Stimulated activated CD4-positive, alpha-beta T cell treated with anti-CD3 and anti-CD28 coated beads, Interleukin-1b, Interleukin-23, amount 100 ng/mL, for 24 hours (primary cell): ENCODE measurements at places on chromosomes 6 and 20.

DNA sequence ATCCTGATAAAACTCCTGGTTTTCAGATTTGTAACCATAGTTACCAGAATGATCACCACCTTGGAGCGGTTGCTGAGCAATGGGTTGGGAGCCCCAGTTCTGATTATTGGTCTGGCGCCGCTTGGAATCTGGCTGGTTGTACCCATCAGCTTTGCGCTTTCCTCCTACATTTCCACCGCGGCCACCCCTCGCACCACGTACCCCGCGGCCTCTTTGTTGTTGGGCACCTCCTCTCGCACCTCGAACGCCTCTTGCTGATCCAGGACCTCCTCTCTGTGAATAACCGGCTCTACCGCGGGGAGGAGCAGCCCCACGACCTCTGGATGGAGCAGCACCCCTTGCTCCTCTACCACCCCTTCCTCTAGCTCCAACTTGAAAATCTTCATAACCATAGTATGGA is 21.1 kb upstream of the SNX14 start:
- DNase-seq: no peak

DNA sequence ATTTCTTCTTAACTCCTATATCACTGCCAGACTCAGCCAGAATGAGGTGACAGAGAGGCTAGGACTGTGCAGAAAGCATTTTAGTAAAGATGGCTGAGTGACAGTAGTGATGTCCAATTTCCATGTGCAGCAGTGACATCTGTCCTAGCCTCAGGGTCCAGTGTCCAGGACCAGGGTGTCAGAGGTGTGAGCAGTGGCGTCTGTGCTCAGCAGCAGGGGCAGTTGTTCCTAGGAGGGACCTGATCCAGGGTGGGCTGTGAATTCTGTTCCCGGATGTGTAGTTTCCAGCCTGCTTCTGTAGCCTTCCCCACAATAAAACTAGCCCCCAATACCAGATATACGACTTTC is 6.0 kb downstream of the HLA-B start:
- no peak for DNase-seq

GRCh38 chr20:9838378-9839295 is at the start of gene PAK5:
Gene PAK5 (minus strand): TSS chr20:9839076. CDS start chr20:9644328, 194,748 bp downstream.
- no peak for DNase-seq

DNA sequence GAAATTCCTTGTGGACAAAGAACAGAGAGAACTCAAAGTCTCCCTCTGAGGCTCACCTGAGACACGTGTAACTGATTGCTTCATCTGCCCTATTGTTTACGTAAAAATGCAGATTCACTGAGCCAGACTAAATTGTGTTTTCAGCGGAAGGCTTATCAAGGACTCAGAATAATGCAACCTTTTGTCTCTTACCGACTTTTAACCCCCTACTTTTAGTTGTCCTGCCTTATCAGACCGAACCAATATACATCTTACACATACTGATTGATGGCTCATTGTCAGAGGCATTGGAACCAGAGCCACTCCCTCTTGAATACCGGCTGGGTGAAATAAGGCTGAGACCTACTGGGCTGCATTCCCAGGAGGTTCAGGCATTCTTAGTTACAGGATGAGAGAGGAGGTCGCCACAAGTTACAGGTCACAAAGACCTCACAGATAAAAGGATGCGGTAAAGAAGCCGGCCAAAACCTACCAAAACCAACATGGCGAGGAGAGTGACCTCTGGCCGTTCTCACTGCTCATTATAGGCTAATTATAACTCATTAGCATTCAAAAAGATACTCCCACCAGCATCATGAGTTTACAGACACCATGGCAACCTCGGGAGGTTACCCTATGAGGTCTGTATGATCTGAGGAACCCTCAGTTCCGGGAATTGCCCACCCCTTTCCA is 95.5 kb upstream of the ZNF184 start:
- no peak for DNase-seq

GRCh38 chr6:106747139-106747538 is 117.8 kb downstream of the QRSL1 start:
- DNase-seq: no peak

DNA sequence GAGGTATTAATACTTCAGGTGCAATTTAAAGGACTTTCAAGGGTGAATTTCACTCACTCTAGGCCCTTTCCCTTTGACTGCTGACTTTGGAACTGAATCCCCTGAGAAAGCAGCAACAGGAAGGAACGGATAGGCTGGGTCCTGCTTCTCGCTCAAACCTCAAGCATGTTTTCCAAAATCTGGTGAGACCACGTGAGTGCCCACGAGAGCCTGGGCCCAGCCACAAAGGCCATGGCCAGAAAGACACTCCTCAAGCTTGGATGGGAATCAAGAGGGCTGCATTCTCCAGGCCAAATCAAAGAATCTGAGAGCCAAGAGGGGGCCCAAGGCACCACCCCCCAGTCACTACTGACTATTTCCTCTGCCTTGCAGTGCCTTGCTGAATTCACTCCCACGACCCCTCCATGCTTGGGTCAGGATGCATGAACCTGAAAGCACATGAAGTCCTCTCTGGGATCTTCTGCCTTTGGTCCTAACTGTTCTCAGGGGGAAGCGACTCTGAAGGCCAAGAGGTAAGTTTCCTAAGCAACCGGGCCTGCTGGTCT is 146.1 kb downstream of the NFATC2 start:
- no peak for DNase-seq

DNA sequence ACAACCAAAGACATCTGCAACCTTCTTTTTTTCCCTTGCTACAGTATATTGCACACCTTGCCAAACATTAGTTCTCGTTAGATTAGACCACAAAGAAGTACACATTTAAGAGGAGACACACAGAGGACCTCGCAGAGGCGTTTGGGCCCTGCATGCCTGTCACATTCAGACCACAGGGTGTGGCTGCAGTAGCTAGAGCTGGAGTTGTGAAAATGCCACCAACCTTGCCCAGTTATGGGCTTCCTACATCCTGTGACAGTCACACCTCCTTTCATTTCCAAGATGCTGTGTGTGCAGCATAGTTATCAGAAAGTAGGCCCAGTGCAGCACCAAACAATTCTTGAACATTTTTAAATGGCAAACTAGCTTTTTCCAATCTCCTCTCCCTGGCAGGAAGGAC is 2.4 kb downstream of the SYNE1 start:
- DNase-seq: no peak

DNA sequence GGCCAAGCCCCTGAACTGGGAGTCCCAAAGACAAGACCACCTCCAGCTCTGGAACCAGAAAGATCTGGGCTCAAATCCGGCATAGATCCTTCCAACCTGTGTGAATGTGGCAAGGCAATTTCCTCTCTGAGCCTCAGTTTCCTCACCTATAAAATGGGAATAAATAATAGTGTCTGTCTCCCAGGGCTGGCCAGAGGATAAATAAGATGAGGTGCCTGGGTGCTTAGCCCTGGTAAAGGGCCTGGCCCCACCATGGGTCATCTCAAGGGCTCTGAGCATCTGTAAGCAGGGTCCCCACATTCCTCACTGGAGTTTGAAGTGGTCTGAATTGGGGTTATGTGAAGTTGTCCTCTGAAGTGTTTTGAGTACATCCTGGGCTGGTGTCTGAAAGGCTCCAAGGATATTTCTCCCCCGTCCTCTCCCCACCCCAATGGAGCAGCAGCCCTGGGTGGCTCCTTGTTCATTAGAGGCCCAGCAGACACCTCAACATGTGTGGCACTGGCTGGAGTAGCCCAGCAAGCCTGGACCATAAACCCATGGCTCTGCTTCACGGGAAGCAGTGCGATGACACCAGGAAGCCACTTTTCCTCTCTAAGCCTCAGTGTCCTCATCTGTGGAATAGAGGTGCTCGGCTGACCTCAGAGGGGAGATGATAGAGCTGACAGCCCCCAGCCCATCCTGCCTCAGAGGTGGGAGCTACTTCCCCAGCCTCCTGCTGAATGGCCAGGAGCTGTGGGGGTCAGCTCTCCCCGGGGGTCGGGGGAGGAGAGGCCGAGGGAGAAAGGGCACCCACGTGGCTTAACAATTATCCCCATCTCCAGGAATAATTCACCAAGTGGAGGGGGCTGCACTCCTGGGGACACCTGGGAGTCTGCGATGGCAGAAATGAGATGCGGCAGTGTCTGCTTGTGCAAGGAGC is 48.0 kb downstream of the HNF4A start:
- no peak for DNase-seq

GRCh38 chr6:149060985-149061760 is 256.3 kb upstream of the TAB2 start:
- no peak for DNase-seq

DNA sequence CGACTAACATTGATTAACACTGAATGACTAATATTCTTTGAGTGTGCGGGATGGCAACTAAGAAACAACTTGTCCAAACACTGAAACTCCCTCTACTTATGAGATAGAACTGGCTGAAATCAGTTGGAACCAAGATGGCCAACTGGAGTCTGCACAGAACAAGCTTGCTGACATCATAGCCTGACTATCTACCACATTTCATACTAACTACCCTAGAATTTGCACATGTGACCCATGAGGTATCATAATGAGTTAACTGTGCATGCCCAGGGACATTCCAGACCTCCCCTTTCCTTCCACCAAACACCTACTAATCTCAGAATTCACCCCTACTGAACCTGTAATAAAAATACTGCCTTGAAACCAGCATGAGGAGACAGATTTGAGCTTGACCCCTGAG is 43.2 kb downstream of the PHIP start:
- no peak for DNase-seq

- DNase-seq: no peak
These were observed 152.2 kb downstream of the BACH2 start for GRCh38 chr6:90144396-90144795.

- DNase-seq: no peak
These were observed 237.0 kb downstream of the NKAIN2 start for GRCh38 chr6:124040655-124041054.

DNA sequence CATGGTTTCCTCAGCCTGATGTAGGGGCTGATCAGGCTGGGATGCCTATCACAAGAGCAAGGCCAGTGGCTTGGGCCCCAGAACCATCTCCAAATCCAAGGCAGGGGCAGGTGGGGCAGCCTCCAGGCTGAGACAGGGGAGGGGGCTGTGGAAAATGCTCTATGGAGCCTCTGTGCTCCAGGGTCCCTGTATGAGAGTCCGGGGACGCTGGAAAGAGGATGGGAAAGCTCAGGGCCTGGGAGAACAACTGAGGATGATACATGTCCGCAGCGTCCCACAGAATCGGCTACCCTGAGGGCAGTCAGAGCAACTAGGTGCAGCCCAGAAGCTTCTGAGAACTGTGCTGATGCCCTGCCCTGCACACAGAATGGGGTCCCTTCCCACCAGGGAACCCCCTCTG is 43.4 kb downstream of the CPXM1 start:
- no peak for DNase-seq

DNA sequence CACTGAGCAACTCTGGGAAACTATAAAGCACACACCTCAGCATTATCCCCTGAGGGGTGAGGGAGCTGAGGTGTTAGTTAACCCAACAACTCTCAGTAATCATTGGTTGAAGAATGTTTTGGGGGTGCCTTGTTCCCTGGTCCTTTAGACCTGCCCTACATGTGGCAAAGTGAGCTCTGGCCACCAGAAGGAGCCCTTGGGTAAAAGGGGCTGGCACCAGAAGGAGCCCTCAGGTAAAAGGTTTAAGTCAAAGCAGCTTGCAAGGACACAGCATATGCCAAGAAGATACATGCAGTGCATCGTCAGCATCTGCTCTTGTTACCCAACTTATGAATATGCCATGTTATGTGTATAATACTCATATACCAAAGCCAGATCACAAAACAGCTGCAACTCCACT is 1081.7 kb downstream of the KIF16B start:
- DNase-seq: no peak

- peak; percentile 13 for DNase-seq
These were observed 10.2 kb downstream of the SENP6 start for GRCh38 chr6:75611702-75612375.

DNA sequence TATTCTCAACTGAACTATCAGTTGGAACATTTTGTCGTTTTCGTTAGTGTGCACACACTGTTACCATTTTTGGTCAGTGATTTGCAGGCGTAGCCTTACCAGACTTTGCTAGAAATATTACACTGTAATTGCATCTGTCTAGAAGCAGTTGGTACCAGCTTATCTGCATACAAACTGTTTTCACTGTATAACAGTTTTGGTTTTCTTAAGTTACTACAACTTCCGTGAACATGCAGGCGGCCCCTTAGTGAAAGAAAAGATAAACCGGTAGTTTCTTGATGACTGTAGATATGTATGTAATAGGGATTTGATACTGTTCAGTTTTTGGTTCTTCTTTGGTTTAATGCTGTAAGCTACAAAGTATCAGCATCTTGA is 1.3 kb downstream of the DSTN start:
- no peak for DNase-seq

- no peak for DNase-seq
These were observed 48.4 kb downstream of the MAP3K7 start for GRCh38 chr6:90538278-90539046.

DNA sequence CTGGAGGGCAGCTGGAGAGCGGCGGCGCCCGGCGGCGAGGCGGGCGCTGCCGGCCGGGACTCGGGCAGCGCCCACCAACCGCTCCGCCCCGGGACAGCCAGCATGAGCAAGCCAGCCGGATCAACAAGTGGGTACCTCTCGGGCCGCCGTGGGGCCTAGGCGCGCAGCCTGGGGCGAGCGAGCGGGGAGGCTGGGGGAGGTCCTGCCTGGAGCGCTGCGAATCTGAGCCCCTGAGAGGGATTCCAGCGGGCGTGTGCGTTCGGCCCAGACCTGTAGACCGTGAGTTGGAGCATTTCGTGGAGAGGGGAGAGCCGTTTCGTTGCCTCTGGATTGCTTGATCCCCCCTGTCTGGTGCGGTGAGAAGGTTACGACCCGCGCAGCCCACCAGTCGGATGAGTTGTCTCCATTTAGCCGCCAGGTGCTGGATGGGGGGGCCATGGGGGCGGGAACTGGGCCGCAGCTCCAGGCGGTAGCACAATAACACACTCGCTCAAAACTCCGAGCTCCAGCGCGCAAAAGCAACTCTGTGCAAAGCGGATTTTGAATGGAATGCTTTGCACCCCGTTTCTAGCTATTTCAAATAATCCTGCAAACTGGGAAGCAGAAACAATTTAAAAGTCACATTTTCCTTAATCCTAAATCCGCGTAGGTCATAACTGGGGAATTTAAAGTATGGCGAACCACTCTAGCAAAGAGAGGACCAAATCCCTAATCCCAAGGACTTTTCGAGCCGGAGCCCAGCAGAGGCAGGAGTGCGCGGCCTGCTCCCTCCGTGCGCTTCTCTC is 1.0 kb downstream of the NR2E1 start:
- DNase-seq: no peak

GRCh38 chr6:168022488-168023321 is 25.2 kb downstream of the KIF25 start:
- DNase-seq: no peak

DNA sequence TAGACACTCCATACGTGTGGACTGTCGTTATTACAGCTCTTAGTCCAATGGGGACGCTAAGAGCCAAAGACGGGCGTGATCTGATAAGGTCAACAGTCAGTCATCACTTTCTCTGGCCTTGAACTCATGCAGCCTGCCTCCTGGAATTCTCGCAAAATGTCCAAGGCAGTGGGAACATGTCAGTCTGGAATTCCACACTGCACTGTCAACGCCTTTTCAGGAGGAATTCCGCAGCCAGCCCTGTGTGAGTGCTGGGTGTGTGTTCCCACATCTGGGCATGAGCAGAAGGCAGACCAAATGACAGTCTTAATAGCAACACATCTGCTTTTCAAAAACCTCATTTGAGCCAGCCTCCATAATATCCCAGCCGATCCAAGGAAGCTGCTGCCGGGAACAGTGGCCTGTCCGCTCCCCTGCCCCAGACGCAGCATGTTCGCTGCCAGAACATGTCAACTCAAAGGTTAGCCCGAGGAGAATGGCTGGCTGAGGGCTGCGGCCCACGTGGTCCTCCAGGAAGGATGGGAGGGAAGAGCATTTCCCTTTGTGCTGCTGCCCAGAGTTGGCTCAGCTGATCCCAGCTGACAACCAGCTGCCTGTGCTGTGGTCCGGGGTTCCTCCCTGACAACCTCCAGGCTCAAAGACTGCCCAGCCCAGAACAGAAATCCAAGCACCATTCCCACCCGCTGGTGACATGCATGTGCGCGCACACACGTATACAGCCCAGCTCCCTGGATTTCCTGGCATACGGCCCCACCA is 103.1 kb downstream of the SULF2 start:
- no peak for DNase-seq
